A172 (cell line): ENCODE measurements at places on chromosomes 2 and 18. TPM values are rescaled to one million over a fixed set of nuclear protein-coding genes. Genes with fewer than 3 reads are reported as not detected.
A peak's percentile ranks its signal among the peaks of the same experiment; 100 is the strongest.

- DNase-seq, result no peak
Observed at GRCh38 chr2:12289120-12289802, 427.5 kb upstream of the TRIB2 start.

DNA sequence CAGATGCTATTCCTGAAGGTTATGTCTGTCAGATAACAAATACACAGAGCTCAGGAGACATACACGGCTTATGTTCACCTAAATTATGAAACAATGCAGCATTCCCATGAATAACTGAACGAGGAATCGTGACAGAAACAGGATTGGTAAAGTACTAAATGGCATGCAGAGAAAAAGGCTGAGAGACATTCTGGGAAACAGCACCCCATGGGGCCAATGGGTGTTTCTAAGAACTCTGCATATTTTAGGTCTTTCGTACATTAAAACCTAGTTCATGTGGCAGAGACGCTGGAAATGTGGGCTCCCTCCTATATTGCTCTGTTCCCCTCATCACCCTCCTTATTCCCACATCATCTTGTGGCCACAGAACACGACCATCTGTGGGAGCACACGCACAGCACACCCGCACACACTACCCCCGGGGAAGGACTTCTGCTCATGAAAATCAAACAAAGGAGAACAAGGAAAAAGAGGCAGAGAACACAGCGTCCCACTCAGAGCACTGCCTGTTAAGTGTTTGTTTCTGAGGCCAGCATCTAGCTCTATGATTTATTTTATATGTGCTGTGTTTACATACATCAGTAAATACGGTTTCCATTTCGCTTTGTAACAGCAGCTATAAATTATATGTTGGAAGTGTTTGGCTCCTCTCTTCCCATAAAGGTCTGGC is 143.6 kb downstream of the AFF3 start:
- DNase-seq, result no peak

DNA sequence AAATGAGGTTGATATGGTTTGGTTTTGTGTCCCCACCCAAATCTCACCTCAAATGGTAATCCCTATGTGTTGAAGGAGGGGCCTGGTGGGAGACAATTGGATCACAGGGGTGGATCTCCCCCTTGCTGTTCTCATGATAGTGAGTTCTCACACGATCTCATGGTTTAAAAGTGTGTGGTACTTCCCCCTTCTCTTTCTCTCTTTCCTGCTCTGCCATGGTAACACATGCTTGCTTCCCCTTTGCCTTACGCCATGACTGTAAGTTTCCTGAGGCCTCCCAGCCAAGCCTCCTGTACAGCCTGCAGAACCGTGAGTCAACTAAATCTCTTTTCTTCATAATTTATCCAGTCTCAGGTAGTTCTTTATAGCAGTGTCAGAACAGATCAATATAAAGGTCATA is 24.7 kb upstream of the FAM124B start:
- no peak for DNase-seq

- DNase-seq, result no peak
Observed at GRCh38 chr2:219548990-219549389, 5.2 kb downstream of the TMEM198 start.

Gene CFAP65
- total RNA-seq, result 0.26 and 0.55 TPM in 2 replicates

Gene MERTK
- 0.10 and 0.62 TPM in 2 replicates for total RNA-seq

DNA sequence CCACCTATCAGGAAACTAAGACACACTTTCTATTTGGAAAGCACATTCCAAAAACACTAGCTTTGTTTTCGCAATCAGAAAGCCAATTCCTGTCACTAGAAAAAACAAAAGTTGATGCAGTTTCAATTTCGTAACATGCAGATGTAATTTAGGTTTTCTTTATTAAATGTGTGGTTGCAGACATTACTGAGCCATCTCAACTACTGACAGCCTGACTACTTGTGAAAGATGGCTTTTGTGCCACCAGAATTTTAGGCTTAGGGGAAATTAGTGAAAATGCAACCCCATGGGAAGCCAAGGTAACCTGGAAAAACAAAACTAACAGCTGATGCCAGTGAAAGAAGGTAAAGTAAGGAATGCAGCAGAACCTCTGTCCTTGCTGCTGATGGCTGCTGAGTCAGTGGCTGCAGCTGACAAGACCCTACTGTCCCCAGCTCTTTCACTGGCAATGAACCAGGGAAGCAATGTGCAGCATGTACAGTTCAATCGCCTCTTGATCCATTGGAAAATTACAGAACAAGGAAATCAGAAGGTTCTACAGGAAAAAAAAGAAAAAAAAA is 34.9 kb downstream of the FEZ2 start:
- DNase-seq, result peak; percentile 52

DNA sequence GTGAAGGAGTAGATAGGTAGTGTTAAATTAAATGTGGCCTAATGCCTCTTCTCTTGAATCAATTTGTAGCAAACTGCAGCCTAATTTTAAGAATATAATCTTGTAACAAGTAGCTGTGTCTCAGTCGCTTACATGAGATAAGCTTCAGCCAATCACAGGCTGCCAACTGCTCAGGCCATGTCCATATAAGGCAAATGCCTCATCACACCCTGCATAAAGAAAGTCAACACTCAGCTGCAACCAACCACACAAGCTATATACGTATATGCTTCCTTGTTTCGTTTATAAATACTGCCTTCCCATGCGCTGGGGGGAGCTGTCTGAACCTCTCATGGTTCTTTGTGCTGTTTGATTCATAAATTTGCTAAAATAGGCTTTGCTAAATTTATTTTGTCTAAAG is 476.3 kb downstream of the TRIB2 start:
- peak; percentile 81 for DNase-seq

GRCh38 chr2:88197732-88198131 is 27.6 kb downstream of the THNSL2 start:
- DNase-seq, result no peak

Gene PNO1
- total RNA-seq, result 63.1 and 64.0 TPM in 2 replicates

Gene SERPINB5
- total RNA-seq, result 0.19 TPM in 1 of 2 replicates, not detected in the other

- DNase-seq, result no peak
Observed at GRCh38 chr2:213491376-213491775, 207.1 kb downstream of the SPAG16 start.

- peak; percentile 19 for DNase-seq
Observed at GRCh38 chr2:190121971-190122370, 59.4 kb upstream of the MSTN start.

DNA sequence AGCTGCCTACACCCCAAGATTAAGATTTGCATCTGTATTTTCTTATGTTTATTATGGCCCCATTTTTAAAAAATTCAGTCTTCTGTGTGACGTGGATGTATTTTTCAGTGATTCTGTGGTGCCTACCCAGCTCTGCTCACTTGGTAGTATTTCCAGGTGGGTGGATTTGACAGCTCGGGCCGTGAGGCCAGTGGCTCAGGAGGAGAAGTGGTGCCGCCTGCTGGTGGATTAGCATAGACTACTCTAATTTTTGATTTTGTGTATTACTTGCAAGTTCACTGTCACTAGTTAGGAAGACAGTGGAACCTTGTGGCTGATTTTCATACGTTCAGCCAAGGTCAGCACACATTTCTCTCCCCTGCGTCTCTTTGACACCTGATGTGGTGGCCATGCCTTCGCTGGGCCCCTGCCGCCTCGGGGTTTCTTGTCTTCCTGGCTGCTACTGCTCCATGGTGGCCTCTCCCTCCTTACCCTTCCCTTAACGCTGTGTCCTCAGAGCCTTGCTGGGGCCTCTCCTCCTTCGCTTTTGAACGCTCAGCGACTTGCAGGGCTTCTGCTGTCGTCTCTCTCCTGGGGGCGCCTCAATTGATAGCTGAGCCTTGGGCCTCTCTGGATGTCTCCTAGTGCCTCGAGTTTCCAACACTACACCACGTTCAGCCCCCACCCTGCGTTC is 89.4 kb downstream of the DGKD start:
- DNase-seq, result peak; percentile 85

DNA sequence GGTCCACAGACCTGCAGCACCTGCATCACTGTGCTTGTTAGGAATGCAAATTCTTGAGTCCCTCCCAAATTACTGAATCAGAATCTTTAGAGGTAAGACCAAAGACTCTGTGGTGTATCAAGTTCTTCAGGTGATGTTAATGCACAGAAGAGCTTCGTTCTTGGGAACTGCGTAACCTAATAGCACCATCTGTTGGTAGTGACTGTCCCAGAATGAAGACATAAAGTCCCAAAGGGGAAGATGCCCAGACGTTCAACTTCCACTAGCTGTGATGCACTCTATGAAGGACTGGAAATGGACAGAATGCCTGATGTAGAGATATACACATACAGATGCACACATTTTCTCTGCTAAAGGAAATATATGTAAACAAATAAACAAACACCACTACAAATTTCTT is 576.0 kb downstream of the LRP1B start:
- DNase-seq, result peak; percentile 67

Gene TSPYL6
- not detected in 2 replicates for total RNA-seq

Gene CRYGC
- total RNA-seq, result not detected in 2 replicates

DNA sequence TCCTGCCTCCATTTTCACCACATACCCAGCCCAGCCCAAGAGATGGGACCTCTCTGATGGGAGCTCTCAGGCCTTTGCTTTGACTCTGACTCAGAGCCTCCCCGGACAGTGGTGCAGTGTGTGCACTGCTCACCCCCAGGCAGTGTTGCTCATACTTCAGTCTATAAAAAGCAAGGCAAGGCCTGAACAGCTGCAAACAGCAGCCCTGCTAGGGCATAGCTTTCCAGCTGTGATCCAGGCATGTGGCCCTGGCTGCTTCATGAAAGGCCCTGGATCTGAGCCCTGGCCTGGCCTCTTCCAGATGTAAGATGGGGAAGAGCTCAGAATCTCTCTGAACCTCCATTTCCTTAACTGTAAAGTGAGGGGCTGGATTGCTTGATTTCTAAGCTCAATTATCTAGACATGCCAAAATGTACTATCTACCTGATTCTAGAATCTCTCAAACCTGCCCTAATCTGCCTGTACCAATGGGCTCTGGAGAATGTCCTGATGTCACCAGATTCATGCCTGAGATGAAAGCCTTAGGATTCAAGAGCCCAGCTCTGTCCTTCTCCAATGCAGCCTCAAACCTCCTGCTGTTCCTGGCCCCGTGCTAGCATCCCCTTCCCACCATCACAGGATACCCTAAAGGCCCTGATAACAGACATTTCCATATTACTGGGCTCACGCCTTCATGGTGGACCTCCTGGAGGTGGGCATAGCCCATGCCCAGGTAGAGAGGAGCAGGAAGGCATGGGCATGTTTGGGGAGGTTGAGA is 206.9 kb downstream of the ARL4C start:
- peak; percentile 76 for DNase-seq

DNA sequence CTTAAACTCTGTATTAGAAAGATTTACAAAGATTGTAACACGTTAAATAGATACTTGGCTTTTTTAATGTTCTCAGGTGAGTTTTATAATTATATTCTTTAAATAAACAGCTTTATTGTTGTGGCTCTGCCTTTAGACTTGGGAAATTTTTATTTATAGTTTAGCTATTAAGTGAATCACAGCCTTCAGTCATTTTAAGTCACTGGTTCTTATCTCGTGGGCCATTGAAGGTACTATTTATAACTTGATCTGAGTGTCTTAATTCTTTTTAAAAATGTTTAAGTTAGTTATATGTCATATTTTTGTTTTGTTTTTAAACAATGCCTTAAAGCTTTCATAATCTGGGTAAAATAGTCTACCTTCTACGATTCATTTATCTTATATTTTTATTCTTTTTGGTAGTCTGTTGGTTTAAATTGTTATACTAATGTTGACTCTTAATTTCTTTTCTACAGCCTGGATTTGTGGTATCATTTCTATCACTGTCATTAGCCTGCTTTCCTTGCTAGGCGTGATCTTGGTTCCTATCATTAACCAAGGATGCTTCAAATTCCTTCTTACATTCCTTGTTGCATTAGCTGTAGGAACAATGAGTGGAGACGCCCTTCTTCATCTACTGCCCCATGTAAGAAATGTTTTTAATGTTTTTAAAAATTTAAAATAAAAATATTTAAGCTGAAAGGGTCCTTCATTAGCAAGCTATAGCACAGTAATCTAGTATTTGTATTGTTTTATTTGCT is 49.3 kb downstream of the SLC39A10 start:
- peak; percentile 55 for DNase-seq

DNA sequence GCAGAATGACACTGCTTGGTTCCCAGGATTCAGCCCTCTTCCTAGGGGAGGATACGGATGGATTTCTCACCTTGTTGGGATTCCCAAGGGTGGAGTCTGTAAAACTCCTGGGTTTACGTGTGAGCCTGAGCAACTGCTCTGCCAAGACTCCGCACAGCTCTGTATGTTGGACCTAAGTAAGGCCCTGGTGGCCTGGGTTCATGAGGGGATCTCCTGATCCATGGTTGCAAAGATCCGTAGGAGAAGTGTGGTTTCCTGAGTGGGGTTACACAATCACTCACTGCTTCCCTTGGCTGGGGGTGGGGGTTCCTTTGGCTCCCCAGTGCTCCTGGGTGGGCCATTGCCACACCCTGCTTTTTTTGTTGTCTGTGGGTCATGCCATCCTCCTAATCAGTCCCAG is 37.7 kb downstream of the ANKRD12 start:
- DNase-seq, result no peak

DNA sequence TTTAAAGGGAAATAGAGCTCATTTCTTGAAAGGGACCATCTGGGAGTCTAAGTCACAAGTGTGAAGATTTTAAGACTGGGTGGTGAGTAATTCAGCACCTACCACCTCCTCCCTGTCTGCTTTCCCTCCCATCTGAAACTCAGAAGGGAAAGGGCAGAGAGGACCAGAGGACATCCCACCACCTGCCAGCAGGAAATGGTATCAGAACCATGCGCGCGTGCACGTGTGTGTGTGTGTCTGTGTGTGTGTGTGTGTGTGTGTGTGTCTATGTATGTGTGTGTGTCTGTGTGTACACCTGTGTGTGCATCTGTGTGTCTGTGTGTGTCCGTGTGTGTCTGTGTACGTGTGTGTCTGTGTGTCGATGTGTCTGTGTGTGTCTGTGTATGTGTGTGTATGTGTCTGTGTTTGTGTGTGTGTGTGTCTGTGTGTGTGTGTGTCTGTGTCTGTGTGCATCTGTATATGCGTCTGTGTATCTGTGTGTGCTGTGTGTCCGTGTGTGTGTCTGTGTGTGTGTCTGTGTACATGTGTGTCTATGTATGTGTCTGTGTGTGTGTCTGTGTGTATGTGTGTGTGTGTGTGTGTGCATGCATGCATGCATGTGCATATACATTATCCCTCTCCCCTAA is 76.8 kb downstream of the ZFP36L2 start:
- DNase-seq, result no peak

Gene PRSS56
- not detected in 2 replicates for total RNA-seq

GRCh38 chr2:159209341-159210306 is 76.9 kb downstream of the WDSUB1 start:
- no peak for DNase-seq
